Effector memory CD8-positive, alpha-beta T cell (primary cell): ENCODE measurements at places on chromosomes 7 and 10.
A peak's percentile ranks its signal among the peaks of the same experiment; 100 is the strongest.

- H3K27ac ChIP-seq, result no peak overlapping the region
- H3K4me1 ChIP-seq, result no peaks in the 10 kb centered on the region
- H3K36me3 ChIP-seq, result no peaks in the 10 kb centered on the region
- peaks cover 74% of the 10 kb centered on the region for H3K27me3 ChIP-seq
- H3K4me3 ChIP-seq, result no peak overlapping the region
Observed at GRCh38 chr7:142916508-142916907, 17.0 kb downstream of the TRPV5 start.

DNA sequence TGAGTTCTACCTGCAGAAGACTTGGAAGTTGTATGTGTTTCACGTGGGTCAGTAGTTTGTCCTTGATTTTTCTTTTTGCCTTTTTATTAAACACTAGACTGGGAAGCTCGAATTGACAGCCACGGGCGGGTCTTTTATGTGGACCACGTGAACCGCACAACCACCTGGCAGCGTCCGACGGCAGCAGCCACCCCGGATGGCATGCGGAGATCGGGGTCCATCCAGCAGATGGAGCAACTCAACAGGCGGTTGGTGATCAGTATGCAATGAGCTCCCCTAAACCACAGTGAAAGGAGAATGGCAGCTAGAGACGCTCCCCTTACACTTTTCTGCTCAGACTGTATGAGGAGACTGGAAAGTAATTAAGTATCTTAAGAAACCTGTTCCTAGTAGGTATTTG, 126.7 kb upstream of the STK17A start:
- H3K36me3 ChIP-seq, result no peaks in the 10 kb centered on the region
- DNase-seq, result no peak
- H3K27ac ChIP-seq, result no peak overlapping the region
- no peaks in the 10 kb centered on the region for H3K4me1 ChIP-seq

DNA sequence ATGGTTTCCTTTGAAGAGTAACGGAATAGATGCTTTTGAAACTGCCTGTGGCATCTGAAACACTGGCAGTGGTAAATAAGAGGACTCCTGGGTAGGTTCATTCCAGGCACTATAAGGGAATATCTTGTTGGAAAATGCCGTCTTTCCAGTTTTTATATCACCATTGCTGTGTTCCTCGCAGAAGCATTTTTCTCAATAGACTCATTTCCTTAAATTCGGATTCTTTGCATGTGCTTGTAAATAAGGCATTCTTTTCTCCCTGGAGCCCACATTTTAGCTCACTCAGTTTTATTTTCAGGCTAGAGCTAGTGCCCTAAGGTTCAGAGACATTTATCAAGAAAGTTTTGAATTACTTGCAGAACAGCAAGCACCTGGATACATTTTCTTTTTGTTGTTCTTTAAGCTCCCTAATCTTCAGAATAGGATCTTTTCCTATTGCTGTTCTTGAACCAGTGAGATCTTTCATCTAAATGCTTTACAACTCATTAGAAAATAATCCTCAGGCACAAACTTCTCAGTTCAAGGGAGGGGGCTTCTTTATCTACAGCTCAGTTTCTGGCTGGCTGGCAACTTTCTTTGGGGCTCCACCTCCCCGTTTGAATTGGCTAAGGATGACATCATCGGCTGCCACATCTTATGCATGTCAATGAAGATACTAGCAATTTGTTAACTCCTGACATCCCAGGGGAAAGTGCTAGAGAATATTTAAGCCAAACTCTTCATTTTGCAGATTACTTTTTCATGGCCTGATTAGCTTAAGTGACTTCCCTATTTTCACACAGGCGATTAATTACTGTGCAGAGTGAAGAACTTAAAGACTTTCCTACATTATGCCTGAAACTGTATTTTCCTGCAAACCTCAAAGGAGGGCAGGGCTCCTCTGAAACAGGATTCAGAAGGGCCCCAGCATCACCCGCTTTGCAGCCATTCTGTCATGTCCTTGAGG, 133.7 kb upstream of the RSU1 start:
- H3K4me1 ChIP-seq, result peaks cover 7% of the 10 kb centered on the region
- DNase-seq, result no peak
- no peak overlapping the region for H3K27ac ChIP-seq
- H3K36me3 ChIP-seq, result peaks cover 9% of the 10 kb centered on the region
- no peak overlapping the region for H3K4me3 ChIP-seq
- H3K27me3 ChIP-seq, result no peaks in the 10 kb centered on the region

DNA sequence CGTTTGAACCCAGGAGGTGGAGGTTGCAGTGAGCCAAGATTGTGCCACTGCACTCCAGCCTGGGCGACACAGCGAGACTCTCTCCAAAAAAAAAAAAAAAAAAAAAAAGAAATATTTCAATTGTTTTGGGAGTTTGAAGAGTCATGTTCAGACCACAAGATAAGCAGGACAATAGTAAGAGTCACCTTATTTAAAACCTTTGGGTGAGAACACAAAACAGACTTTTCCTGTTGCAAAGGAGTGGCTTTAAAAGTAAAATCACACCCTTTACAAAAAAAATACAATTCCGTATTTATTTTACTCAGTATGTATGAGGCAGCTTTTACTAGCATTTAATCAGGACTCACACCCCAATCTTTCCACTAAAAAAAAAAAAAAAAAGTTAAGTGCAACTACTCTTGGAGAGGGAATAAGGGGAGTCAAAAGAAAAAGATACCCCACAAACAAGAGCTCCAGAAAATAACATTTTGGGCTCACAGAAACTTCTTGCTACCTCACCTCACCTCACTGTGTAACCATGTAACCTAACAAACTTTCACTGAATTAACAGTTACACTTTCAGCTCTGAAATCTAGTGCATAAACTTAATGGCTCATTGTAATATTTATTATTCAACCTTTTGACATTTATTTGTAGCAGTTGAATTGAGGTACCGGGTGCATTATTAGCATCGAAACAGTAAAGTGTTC, 11.2 kb downstream of the SKIDA1 start:
- peaks cover 22% of the 10 kb centered on the region for H3K4me1 ChIP-seq
- no peak overlapping the region for H3K27ac ChIP-seq
- no peak overlapping the region for H3K4me3 ChIP-seq
- peaks cover 15% of the 10 kb centered on the region for H3K36me3 ChIP-seq

DNA sequence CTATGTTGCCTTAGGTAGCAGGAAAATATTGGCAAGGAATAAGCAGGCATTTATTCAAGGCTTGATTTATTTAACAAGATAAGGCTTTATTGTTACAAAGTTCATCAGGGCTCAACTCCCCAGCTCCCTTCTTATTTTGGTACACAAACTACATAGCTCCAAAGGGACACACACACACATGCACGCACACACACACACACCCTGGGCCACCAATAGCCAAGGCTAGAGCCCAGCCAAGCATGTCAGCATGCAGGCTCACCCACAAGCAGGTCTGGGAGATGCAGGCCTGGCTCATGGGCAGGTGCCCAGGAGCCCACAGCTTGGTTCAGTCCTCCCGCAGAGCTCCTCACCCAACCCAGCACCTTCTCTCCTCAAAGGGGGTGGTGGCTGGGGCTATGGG, 23.4 kb downstream of the LEP start:
- H3K4me1 ChIP-seq, result no peaks in the 10 kb centered on the region
- peaks cover 32% of the 10 kb centered on the region for H3K27me3 ChIP-seq
- peaks cover 3% of the 10 kb centered on the region for H3K36me3 ChIP-seq
- H3K4me3 ChIP-seq, result no peak overlapping the region
- H3K27ac ChIP-seq, result no peak overlapping the region

DNA sequence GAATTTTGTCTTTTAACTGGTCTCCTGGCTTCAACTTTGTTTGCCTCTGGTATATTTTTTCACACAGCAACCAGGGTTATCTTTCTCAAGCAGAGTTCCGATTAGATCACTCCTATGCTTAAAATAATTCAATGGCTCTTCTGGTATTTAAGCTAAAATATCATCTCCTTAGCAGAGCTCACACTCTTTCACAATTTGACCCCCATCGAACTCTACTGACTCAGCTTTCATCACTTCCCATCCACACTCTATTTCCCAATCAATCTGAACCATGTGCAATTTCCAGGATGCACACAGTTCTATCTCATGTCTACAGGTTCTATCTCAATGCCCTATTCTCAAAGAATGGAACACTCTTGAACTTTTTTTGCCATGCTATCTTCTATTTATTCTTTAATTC, 809.5 kb downstream of the GRID1 start:
- H3K4me1 ChIP-seq, result no peaks in the 10 kb centered on the region
- H3K36me3 ChIP-seq, result no peaks in the 10 kb centered on the region
- DNase-seq, result no peak
- H3K27me3 ChIP-seq, result no peaks in the 10 kb centered on the region
- H3K4me3 ChIP-seq, result no peak overlapping the region

DNA sequence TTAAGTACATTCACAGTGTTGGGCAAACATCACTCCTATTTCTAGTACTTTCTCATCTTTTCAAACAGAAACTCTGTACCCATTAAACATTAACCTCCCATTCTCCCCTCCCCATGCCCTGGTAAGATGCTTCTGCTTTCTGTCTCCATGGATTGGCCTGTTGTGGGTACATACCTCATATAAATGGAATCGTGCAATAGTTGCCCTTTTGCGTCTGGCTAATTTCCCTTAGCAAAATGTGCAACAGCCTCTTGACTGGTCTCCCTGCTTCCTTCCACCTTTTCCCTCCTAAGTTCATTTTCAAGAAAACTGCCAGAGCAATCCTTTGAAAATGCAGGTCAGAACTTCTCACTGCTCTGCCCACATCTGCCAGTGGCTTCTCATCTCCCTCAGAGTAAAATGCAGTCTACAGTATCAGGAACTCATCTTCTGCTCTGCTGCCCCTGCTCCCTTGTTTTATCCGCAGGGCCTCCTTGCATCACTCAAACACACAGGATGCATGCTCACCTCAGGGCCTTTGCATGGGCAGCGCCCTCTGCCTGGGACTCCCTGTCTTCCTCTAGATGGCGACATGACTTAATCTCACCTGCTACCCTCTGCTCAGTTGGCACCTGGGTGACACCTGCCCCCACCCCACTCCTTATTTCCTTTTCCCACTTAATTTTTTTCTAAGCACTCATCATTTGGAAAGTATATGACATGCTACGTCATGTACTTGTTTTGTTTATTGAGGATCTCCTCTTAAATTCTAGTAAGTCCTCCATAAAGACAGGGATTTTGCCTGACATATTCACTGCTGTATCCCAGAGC, 44.3 kb upstream of the ECHDC3 start:
- peaks cover 11% of the 10 kb centered on the region for H3K27me3 ChIP-seq
- H3K36me3 ChIP-seq, result peaks cover 2% of the 10 kb centered on the region
- no peak for DNase-seq

DNA sequence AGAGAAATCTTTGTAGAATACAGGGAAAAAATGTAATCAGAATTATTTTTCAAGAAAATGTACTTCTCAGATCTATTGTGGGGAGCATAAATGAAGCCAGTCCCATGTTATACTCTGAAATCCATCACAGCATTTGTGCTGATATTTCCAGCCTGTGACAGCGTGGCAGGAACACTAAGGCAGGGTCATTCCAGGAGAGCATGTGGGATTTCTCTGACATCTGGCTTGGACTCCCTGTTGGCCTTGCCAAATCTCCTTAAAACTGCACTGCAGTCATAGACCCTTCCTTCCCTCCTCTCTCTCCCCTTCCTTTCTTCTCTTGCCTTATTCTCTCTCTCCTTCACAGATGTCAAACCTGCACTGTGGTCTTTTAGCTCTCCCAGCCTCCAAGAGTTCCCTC, 6.5 kb upstream of the TSPAN13 start:
- H3K27me3 ChIP-seq, result peaks cover 6% of the 10 kb centered on the region
- no peak overlapping the region for H3K4me3 ChIP-seq
- H3K4me1 ChIP-seq, result no peaks in the 10 kb centered on the region
- DNase-seq, result no peak
- peaks cover under 1% of the 10 kb centered on the region for H3K36me3 ChIP-seq

GRCh38 chr10:103968441-103969391, 1.8 kb downstream of the SLK start:
- no peak for DNase-seq
- H3K27ac ChIP-seq, result peak overlapping the region; percentile 92
- peak overlapping the region; percentile 95 for H3K4me3 ChIP-seq
- H3K36me3 ChIP-seq, result peaks cover 17% of the 10 kb centered on the region
- peaks cover 49% of the 10 kb centered on the region for H3K4me1 ChIP-seq

GRCh38 chr7:13949939-13950338, 39.5 kb downstream of the ETV1 start:
- H3K27me3 ChIP-seq, result no peaks in the 10 kb centered on the region
- H3K36me3 ChIP-seq, result no peaks in the 10 kb centered on the region
- no peaks in the 10 kb centered on the region for H3K4me1 ChIP-seq
- no peak overlapping the region for H3K4me3 ChIP-seq
- DNase-seq, result no peak

DNA sequence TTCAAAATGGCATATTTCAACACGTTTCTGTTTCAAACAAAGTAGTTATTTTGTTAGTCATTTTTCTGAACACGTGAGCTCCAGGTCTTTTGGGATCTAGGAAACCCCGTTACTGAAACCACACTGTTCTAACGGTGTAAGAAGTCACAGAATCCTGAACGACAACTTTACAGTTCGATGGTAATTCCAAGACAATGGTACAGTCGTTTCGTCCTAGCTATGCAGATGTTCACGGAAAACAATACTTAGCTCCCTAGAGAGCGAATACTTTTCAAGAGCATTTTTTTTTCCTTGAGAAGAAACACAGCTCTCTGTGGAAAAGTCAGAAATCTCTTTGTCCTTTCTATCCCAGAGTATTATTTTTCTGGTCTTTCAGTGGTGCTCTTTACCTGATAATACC, 254.1 kb downstream of the ADARB2 start:
- H3K4me3 ChIP-seq, result no peak overlapping the region
- no peak overlapping the region for H3K27ac ChIP-seq
- no peaks in the 10 kb centered on the region for H3K36me3 ChIP-seq
- no peak for DNase-seq
- H3K27me3 ChIP-seq, result peaks cover 28% of the 10 kb centered on the region

DNA sequence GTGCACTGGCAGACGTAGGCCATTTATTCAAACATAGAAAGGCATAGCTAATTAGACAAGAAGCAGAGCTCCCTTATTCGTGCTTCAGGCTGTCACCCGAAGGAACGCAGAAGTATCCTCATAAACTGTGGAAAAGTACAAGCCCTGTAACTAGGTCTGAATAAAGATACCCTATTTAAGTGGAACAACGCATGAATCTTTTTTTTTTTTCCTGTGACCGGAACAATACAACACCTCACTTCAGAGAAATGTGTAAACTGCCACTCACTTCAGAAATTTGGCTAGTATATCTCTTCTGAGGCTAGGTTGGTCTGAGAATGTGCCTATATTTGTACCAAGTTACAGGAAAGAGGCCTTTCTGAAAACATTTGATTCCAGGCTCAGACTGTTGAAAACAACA, 8.0 kb upstream of the CSTF2T start:
- peaks cover 11% of the 10 kb centered on the region for H3K4me1 ChIP-seq
- no peak for DNase-seq
- no peaks in the 10 kb centered on the region for H3K27me3 ChIP-seq
- H3K4me3 ChIP-seq, result no peak overlapping the region
- H3K27ac ChIP-seq, result no peak overlapping the region

GRCh38 chr7:158422887-158423560, 164.6 kb downstream of the PTPRN2 start:
- H3K27ac ChIP-seq, result no peak overlapping the region
- H3K4me1 ChIP-seq, result no peaks in the 10 kb centered on the region
- no peak overlapping the region for H3K4me3 ChIP-seq
- no peak for DNase-seq
- H3K36me3 ChIP-seq, result no peaks in the 10 kb centered on the region

GRCh38 chr7:117718116-117718835, 155.0 kb downstream of the CTTNBP2 start:
- no peaks in the 10 kb centered on the region for H3K4me1 ChIP-seq
- H3K4me3 ChIP-seq, result no peak overlapping the region
- H3K36me3 ChIP-seq, result no peaks in the 10 kb centered on the region
